ENCODE measurements at places on chromosomes 4 and X.

- DNase-seq: peak; percentile 5
These were observed 47.9 kb downstream of the COX18 start for GRCh38 chr4:73021634-73022033.

DNA sequence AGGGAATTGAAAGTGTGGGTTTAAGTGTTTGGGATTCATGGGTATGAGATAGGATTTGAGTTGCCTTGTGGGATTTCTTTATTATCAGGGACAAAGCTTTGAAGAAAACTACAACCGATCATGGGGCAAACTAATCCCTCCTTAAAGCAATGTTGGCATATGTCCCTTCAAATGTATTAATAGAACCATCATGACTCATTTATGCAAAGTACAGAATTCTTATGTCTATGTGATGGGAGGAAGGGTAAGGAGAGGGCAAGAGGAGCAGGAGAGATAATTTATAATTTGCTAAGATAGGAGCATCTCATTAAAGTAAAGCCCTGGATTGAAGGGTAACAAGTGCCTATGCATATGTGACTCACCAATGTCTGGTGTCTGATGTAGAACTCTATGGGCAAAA lies 94.2 kb downstream of the PHEX start:
- DNase-seq: no peak

- no peak for DNase-seq
These were observed 30.6 kb downstream of the LONRF3 start for GRCh38 chrX:119004920-119005524.

DNA sequence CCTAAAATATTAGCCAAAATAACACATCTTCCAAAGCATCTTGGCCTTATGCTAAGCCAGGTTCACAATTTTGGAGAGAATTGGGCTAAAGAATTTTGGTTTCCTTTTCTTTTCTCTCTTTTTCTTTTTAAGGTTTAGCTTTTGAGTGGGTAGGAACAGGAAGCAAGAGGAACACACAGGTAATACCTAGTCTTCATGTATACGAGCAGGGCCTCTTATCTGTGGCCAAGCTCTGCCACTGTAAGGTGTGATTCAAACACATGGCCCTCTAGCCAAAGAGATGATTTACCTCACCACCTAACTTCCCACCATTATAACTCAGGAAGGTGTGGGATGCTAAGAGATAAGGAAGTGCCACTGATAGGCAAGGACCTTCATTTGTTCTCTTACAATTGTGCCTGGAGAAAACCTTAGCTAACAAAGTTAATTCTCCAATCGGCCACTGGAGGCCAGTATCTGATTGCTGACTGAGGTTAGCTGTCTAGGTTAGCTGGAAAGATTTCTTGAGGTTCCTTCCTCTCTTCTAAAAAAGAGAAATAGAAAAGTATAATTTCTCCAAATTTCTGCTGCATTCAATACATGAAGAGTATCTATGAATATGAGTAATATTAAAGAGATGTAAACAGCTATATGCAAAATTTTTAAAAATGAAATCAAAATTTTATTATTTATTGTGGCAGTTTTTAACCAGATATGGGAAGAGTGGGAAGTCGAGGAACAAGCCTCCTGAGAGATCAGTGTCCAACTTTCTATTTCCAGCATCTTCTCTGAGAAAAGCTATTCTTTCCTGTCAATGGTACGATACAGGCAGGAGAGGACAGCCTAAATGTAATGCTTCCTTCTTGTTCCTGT lies 30.1 kb upstream of the BBS7 start:
- peak; percentile 37 for DNase-seq

DNA sequence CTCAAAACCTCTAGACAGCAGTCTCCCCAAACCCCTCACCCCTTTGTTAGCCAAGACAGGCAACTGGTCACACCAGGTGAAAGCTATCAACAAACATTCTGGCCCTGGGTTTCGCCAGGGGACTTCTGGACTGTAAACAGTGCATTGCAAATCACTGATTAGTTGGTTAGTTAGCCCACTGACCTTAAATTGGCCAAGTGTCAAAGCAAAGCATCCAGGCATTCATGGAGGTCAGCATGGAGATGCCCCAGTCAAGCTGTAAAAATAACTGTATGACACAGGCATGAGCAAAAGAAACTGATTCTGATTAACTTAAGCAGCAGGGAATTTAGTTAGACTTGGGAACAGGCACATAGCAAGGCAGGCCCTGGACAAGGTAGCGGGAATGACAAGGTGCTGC lies 156.0 kb upstream of the TTC29 start:
- DNase-seq: no peak

DNA sequence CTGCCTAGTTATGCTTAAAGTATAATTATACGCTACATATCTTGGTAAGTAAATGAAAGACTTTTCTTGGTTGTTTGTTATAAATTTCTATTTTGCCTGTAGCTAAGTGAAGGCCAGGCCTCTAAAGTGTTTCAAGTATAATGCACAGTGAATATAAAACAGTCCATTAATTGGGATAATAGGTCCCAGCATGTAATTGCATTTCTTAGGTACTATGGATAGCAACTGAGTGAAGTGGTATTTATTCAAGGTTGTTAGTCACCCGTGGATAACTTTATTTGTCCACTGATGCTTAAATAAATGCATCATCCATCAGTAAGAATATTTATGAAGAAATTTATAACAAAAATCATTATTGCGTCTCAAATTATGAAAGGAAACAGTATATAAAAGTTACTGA lies 59.1 kb downstream of the TEX13C start:
- DNase-seq: no peak

- DNase-seq: no peak
These were observed 3.4 kb downstream of the NCAPG start for GRCh38 chr4:17814140-17814539.

Data from fibroblast of skin of left quadriceps (primary cell).